SJCRH30 (cell line): ENCODE measurements at places on chromosomes 5 and 9.
A peak's percentile ranks its signal among the peaks of the same experiment; 100 is the strongest.

DNA sequence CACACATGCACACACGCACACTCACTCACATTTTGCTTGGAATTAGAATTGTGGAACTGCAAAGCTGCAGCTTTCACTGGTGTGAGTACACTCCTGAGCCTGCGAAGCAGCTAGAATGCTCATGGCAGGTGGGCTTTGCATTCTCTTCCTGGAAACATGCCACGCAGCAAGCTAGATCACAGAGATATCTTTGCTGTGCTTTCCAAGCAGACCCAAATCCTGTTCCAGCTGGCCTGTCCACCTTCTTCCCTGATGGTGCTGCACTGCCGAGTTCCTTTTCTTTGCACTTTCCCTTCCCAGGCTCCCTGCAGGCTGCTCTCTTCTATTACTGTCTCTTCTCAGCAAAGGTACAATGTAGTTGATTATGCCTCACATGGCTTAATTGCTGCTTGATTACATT is 92.7 kb upstream of the CKMT2 start:
- H3K36me3 ChIP-seq, result no peaks in the 10 kb centered on the region
- no peaks in the 10 kb centered on the region for H3K27me3 ChIP-seq
- no peak overlapping the region for H3K4me3 ChIP-seq
- peak; percentile 56 for DNase-seq

GRCh38 chr5:135191084-135191826 is 157.2 kb upstream of the PITX1 start:
- H3K27me3 ChIP-seq, result no peaks in the 10 kb centered on the region
- H3K27ac ChIP-seq, result no peak overlapping the region
- DNase-seq, result no peak
- H3K4me3 ChIP-seq, result no peak overlapping the region
- H3K36me3 ChIP-seq, result no peaks in the 10 kb centered on the region
- no peaks in the 10 kb centered on the region for H3K4me1 ChIP-seq

GRCh38 chr5:131795228-131795627 is 1.6 kb downstream of the FNIP1 start:
- no peaks in the 10 kb centered on the region for H3K4me1 ChIP-seq
- H3K27me3 ChIP-seq, result no peaks in the 10 kb centered on the region
- no peak for DNase-seq
- H3K27ac ChIP-seq, result no peak overlapping the region
- H3K4me3 ChIP-seq, result peak overlapping the region; percentile 95

- no peak overlapping the region for H3K4me3 ChIP-seq
- DNase-seq, result peak; percentile 96
- no peaks in the 10 kb centered on the region for H3K36me3 ChIP-seq
- H3K27ac ChIP-seq, result peak overlapping the region; percentile 40
These were observed 196.8 kb downstream of the AUH start for GRCh38 chr9:91164724-91165520.

DNA sequence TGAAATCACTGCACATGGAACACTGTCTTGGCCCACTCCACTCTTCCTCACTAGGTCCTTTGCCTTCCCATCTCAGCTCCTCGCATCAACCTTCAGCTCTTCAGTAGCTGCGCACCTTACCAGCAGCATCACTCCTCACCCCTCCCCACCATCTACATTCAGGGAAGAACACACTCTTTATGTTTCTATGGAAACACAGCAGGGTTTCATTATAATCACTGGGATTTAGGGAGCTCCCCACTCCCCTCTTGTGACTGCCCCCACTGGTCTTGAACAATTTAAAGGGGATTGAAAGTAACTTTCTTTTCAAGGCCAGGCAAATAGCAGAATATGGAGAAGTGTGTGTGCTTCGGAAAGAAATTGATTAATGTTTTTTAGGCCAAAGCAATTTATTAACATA is 111.2 kb downstream of the INSYN2B start:
- no peaks in the 10 kb centered on the region for H3K4me1 ChIP-seq
- H3K27ac ChIP-seq, result no peak overlapping the region
- no peak overlapping the region for H3K4me3 ChIP-seq
- DNase-seq, result no peak
- H3K36me3 ChIP-seq, result no peaks in the 10 kb centered on the region
- H3K27me3 ChIP-seq, result peaks cover 4% of the 10 kb centered on the region; the same call in 1 of the 2 replicates

- no peak overlapping the region for H3K27ac ChIP-seq
- DNase-seq, result no peak
- H3K4me3 ChIP-seq, result no peak overlapping the region
- H3K36me3 ChIP-seq, result no peaks in the 10 kb centered on the region
- H3K27me3 ChIP-seq, result no peaks in the 10 kb centered on the region
These were observed 95.8 kb upstream of the TBCA start for GRCh38 chr5:77871946-77872345.

GRCh38 chr5:149917073-149917676 is 27.4 kb downstream of the PDE6A start:
- no peaks in the 10 kb centered on the region for H3K36me3 ChIP-seq
- no peaks in the 10 kb centered on the region for H3K4me1 ChIP-seq
- no peak overlapping the region for H3K27ac ChIP-seq
- DNase-seq, result no peak
- H3K4me3 ChIP-seq, result no peak overlapping the region

DNA sequence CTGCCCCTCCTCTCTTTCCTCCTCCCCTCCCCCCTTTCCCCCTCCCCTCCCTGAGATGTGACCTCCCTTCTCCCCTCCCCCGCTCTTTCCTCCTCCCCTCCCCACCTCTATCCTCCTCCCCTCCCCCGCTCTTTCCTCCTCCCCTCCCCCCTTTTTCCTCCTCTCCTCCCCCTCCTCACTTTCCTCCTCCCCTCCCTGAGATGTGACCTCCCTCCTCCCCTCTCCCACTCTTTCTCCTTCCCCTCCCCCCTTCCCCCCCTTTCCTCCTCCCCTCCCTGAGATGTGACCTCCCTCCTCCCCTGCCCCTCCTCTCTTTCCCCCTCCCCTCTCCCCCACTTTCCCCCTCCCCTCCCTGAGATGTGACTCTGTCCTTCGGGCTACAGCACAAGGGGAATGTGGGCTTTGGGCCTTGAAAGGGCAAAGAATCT is 169.8 kb downstream of the COL23A1 start:
- H3K36me3 ChIP-seq, result no peaks in the 10 kb centered on the region
- no peaks in the 10 kb centered on the region for H3K4me1 ChIP-seq
- no peak overlapping the region for H3K4me3 ChIP-seq
- H3K27me3 ChIP-seq, result no peaks in the 10 kb centered on the region
- no peak for DNase-seq

- H3K4me3 ChIP-seq, result no peak overlapping the region
- peaks cover 6% of the 10 kb centered on the region for H3K4me1 ChIP-seq
- H3K27me3 ChIP-seq, result no peaks in the 10 kb centered on the region
- H3K27ac ChIP-seq, result no peak overlapping the region
- DNase-seq, result no peak
- peaks cover 57% of the 10 kb centered on the region for H3K36me3 ChIP-seq
These were observed 9.8 kb downstream of the SLC31A2 start for GRCh38 chr9:113160571-113160970.

DNA sequence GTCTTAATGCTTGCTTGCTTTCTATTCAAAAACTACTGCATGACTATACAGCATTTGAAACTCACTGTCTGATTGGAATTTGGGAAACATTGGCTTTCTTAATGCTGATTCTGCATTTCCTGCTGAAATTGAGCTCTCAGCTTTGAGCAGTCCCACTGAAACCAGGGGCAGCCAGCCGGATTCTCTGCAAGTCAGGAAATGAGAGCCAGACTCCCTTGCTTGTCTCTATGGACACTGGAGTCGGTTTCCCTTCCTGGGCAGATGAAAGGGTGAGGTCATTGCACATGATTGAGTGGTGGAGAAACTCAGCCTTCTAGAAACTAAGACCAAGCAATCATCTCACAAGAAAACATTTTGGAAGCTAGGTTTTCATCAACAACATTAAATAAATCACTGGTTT is 119.7 kb upstream of the SPATA31C2 start:
- H3K27me3 ChIP-seq, result no peaks in the 10 kb centered on the region
- peaks cover 15% of the 10 kb centered on the region for H3K4me1 ChIP-seq
- no peak overlapping the region for H3K4me3 ChIP-seq

- H3K4me3 ChIP-seq, result peak overlapping the region; percentile 69
- no peaks in the 10 kb centered on the region for H3K36me3 ChIP-seq
- H3K27ac ChIP-seq, result peak overlapping the region; percentile 13; the same call in 1 of the 2 replicates
- H3K4me1 ChIP-seq, result peaks cover 6% of the 10 kb centered on the region
- H3K27me3 ChIP-seq, result no peaks in the 10 kb centered on the region
These were observed 4.0 kb downstream of the PAPPA start for GRCh38 chr9:116157436-116158138.

DNA sequence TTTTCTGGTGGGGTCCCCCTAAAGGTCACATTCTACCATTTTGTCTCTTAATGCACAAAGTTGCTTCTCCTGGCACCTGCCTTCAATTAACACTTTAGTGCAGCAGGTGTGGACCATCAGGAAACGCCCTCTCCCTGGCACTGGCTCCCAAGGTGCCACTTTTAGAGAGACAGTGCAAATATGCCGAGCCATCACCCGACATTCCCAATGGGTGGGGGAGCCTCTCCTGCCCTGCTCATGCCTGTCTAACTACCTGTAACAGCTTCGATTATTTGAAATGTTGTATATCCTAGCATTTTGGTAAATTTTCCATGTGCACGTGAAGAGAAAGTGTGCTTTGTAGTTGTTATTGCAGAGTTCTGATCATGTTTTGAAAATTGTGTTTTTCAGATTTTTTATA is 13.2 kb upstream of the LRRC14B start:
- no peak overlapping the region for H3K27ac ChIP-seq
- H3K4me3 ChIP-seq, result no peak overlapping the region
- no peaks in the 10 kb centered on the region for H3K27me3 ChIP-seq
- no peaks in the 10 kb centered on the region for H3K36me3 ChIP-seq
- peaks cover 7% of the 10 kb centered on the region for H3K4me1 ChIP-seq
- no peak for DNase-seq

DNA sequence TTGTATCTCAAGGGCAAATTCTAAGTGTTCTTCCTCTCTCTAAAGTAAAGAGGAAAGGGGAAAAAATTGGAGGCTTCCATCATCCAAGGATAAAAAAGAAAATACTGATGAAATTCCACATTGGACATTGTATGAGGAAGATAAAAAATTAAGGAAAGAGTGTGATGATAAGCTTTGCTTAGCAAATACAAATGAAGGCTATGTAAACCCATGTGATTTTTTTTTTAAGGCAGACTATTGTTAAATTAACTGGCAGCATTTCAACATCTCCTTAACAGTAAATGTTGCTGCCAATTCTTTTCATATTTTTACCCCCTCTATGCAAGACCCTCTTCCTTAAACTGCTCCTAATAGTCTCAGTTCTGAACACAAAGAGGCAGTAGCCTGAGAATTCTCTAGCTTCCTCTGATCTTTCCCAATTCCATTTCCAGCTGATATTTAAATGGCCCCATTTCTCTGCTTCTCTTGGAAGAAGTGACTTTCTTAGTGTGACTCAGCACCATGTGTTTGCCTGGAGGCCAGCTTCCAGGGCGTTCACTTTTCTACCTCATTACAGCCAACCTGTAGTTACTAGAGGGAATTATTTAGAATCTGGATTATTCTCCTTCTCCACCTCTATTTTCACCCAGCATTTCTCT is 159.7 kb downstream of the TLE1 start:
- no peak overlapping the region for H3K4me3 ChIP-seq
- no peaks in the 10 kb centered on the region for H3K27me3 ChIP-seq
- peaks cover 10% of the 10 kb centered on the region for H3K4me1 ChIP-seq

GRCh38 chr5:160285316-160285715 is 27.0 kb downstream of the CCNJL start:
- H3K4me1 ChIP-seq, result peaks cover 19% of the 10 kb centered on the region
- H3K27me3 ChIP-seq, result no peaks in the 10 kb centered on the region
- H3K36me3 ChIP-seq, result peaks cover 5% of the 10 kb centered on the region; the same call in 1 of the 2 replicates
- DNase-seq, result no peak
- H3K4me3 ChIP-seq, result no peak overlapping the region

DNA sequence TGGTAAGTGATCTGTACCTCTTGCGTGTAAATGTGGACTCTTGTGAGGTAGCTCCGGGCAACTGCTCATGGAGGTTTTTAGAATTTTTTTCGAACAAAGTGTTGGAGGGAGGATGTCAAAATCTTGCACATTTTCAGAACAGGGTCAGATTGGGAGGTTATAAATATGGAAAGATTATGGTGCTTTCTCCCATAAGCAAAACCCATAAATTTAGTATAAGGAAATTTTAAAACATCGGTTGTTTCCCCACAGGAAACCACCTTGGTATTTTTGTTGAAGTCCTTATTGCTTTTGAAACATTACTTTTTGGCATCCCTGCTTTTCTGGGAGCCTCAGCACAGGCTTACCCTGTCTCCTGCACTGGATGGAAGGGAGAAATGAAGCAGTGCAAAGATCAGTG is 33.9 kb downstream of the PTTG1 start:
- no peak overlapping the region for H3K4me3 ChIP-seq
- no peaks in the 10 kb centered on the region for H3K4me1 ChIP-seq
- peaks cover 9% of the 10 kb centered on the region; the same call in 1 of the 2 replicates for H3K27me3 ChIP-seq
- no peak overlapping the region for H3K27ac ChIP-seq
- no peak for DNase-seq

DNA sequence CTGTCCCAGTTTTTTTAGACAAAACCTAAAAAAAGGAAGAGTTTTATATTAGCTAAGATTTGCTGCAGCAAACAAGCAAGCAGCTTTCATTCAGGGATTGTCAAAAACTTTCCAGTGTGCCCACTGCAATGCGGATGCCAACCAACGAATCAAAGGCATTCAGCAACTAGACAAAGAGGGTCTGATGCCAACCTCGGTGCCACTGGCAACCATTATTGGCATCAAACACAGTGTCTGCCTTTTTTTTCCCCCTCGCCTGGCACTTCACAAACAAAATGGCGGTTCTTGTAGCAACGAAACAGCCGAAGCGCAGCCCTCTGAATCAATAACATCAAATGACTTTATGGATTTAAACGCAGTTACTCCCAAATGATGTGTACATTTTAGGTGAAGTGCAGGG is 10.4 kb downstream of the NFIB start:
- no peaks in the 10 kb centered on the region; the same call in 1 of the 2 replicates for H3K4me1 ChIP-seq
- no peak for DNase-seq
- no peak overlapping the region for H3K4me3 ChIP-seq
- H3K27me3 ChIP-seq, result no peaks in the 10 kb centered on the region
- H3K27ac ChIP-seq, result no peak overlapping the region

- no peak overlapping the region for H3K27ac ChIP-seq
- no peak overlapping the region for H3K4me3 ChIP-seq
- no peaks in the 10 kb centered on the region for H3K4me1 ChIP-seq
- no peak for DNase-seq
These were observed 260.0 kb downstream of the AUH start for GRCh38 chr9:91101611-91102168.

DNA sequence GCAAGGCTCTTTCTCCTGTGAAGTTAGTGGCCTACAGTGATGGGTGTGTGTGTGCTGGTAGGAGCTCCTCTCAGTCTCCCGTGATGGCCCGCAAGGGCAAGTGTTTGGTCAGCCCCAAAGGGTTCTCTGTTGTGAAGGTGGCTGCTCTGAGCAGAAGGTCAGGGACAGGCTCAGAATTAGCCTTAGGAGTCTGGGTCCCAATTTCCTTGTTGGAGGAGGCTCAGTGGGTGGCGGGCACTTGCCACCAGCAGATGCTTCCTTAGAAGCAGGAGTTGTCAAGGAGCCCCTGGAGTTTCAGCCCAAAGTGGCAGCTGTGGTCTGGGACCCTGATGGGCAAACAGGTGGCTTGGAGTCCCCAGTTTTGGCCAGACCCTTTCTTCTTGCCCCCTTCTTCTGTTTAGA is 154.4 kb downstream of the MACROH2A1 start:
- no peak overlapping the region for H3K27ac ChIP-seq
- H3K4me3 ChIP-seq, result no peak overlapping the region
- H3K27me3 ChIP-seq, result no peaks in the 10 kb centered on the region
- H3K4me1 ChIP-seq, result peaks cover 39% of the 10 kb centered on the region
- DNase-seq, result no peak
- no peaks in the 10 kb centered on the region for H3K36me3 ChIP-seq

- no peak overlapping the region for H3K4me3 ChIP-seq
- H3K36me3 ChIP-seq, result no peaks in the 10 kb centered on the region
- no peak for DNase-seq
These were observed 31.9 kb upstream of the C5orf58 start for GRCh38 chr5:170200876-170201275.

GRCh38 chr5:132023258-132024116 is 12.0 kb upstream of the ACSL6 start:
- H3K36me3 ChIP-seq, result no peaks in the 10 kb centered on the region
- H3K4me1 ChIP-seq, result no peaks in the 10 kb centered on the region
- H3K27me3 ChIP-seq, result 0 out of 2 replicates have a peak, but pooled peaks cover 8% of the 10 kb centered on the region
- H3K27ac ChIP-seq, result no peak overlapping the region
- no peak for DNase-seq
